Cardiac septum (tissue), 1 donor: ENCODE measurements at places on chromosomes 7 and 10. TPM values are rescaled to one million over a fixed set of nuclear protein-coding genes. Genes with fewer than 3 reads are reported as not detected.

DNA sequence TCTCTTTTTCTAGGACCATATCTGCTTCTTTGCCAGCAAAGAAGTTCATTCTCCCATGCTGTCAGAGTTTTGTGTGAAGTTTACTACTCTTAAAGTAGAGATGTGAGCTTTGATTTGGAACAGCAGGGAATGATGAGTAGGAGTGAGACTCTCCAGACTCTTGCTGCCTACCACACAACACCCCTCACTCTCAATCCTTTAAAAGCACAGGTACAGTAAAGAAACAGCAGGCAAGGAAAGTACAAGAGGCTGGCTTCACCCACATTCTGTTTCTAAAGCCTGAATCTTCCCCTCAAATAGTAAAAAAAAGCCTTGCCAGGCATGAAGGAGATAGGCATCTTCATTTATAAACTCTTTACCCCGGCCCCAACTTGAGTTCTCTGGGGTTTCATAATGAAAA lies 97.3 kb downstream of the ARMH3 start:
- no peak for DNase-seq

- peak; percentile 77 for DNase-seq
These were observed 64.0 kb downstream of the OAT start for GRCh38 chr10:124354411-124355382.

- DNase-seq: no peak
These were observed 110.0 kb downstream of the HGF start for GRCh38 chr7:81659697-81660395.

DNA sequence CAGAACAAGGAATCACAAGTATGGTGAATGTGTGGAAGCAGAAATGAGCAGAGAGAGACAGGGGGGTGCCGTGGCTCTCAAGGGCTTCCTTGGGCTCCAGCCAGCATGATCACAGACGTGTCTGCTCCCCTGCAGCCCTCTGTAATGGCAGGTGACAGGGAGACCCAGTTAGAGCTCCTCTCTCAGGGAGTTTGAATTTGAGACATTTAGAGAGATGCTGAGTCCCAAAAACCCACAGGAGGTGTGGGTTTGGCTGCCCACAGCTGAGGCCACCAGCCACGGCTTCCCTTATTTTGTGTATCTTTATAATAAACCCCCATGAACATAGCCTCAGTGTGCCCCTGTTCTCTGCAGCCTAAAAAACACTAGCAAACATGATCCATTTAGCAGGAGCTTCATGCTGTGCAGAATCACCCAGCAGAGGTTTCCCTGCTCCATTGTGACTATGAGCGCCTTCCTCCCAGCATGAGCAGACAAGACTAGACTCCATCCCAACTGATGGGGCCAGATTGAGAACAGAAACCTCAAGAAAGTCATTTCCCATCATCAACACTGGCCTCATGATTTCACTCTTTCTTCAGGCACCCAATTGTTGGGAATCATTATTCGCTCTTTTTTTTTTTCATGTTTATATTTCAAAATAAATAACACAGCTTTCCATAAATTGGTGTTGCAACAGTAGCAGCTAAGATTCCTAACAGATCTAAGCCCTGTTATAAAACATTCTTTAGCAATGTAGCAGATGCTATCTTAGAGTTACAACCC lies 13.4 kb downstream of the NOD1 start:
- peak; percentile 43 for DNase-seq

DNA sequence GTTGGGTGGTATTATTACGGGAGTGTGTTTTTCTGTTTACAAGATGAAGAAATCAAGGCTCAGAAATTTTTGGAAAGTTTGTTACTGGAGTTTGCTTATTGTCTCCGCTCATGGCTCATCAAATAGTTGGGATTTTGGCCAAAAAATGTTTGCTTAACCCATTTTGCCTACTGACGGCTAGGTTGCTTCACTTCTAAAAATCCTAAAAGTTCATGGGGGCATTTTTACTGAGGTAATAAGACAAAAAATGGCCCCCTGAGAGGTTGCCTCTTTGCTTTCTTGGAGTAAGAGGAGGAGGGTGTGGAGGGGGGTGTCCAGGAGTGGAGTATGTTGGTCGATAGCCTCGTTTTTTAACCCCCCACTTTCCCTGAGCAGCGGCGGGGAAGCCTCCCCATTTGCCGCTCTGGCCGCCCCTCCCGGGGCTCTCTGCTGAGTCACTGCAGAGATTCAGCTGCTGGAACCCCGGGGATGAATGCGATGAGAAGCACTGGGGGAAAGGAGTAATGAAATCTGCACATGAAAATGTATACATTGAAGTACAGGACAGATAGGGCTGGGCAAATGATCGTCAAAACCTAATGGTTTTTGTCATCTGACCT lies 1.5 kb downstream of the MEST start:
- DNase-seq: no peak

- DNase-seq: no peak
These were observed 133.3 kb downstream of the IDE start for GRCh38 chr10:92440578-92440977.

GRCh38 chr7:1494447-1494846 lies 9.7 kb downstream of the INTS1 start:
- no peak for DNase-seq

DNA sequence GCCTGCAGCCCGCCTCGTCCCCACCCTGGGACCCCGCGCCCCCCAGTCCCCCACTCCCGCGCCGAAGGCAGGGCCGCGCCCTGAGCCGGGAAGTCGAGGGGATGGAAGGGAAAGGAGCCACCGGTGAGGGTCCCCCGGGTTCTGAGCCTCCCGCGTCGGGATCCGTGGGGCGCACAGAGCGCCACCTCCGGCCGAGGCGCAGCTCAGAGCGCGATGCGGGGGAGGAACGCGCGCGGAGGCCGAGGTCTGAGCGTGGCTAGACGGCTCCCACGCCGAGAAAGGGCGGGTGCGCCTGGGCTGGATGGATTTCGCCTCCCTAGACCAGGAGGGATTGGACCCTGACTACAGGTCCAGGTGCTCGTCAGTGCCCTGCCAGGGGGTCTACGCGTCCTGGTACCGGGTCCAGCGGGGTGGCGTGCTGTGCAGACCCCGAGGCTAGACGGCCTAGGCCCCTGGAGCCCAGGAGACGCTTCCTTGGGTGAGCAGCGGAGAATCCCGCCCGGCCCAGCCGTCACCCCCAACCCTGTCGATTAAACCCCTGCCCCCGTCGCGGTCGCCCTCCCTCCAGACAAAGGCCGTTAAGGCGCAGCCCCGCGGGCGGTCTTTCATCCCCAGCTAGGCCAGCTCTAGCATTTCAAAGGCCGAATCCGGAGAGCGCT lies 986 bp upstream of the PDGFA start:
- no peak for DNase-seq

DNA sequence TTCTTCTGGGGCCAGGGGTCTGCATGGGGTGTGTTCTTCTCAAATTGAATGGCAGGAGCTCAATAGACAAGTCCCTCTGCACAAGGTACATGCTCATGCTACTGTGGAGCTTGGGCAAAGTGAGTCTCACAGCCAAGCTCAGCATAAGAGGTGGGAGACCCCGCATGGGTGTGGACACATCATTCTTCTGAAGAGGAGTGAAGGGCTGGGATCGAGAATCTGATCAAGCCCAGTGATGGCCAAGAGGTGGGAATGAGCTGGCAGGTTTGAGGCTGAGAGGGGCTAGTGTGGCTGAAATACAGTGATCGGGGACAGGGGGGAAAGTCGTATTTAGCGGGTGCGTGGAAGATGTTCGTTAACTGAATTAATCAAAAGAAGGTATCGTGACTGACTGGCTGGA lies 32.6 kb downstream of the CDH23 start:
- no peak for DNase-seq

- DNase-seq: no peak
These were observed 19.8 kb upstream of the PLCE1 start for GRCh38 chr10:93973748-93974445.

DNA sequence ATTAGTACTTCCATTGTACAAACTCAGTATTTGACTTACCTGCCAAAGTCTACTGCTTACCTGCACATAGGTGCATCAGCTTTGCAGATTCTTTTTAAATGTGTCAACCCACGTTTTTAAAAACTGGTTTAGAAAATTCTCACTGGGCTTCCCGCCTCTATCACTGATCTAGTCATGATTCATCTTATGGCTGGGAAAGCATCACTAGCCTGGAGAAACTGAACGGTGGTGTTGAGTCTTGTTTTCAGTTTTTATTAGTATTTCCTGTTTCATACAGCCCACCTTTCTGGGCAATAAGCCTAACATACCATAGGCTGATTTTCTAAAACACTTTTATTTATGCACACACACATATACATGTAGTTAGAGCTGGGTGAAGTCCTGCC lies 19.7 kb downstream of the DOCK1 start:
- DNase-seq: no peak

- DNase-seq: no peak
These were observed 123.5 kb upstream of the BMPER start for GRCh38 chr7:33781796-33782195.

DNA sequence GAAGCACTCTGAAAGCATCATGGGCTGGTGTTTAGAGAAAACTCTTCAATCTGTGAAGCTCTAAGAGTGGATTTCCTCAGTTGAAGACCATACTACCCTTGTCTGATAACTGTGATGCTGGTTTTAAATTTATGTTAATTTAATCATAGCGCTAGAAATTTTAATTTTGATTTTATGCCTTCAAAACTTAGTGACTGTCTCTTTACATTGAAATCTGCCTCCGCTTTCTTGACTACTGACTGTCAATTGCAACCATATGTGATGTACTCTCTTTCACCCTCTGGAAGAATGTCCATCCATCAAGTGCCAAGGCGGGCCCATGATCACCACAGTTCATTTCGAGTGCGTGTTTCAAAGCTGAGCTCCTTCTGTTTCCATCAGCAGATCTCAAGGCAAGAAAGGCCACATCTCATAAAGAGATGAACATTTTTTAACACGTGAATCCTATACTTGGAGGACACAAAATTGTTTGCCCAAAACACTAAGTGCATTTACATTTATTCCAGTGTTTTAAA lies 147.1 kb downstream of the ITGA8 start:
- no peak for DNase-seq

DNA sequence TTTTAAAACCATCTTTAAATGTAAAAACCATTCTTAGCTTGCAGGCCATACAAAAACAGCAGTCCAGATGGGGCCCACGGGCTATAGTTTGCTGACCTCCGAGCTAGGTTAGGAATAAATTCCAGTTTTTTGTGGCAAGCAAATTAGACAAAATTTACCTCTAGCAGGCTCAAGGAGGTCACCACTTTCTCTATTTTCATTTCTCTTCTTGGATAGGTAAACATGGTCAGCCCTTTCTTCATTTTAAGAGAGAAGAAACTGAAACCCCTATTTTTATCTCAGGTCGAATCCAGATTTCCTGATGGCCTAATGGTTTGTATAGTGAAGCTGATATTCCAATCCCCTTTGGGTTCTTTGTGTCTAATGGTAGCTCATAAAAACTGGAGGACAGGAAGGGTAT lies 10.7 kb downstream of the IKZF5 start:
- DNase-seq: no peak

- DNase-seq: no peak
These were observed 30.4 kb downstream of the XPNPEP1 start for GRCh38 chr10:109892931-109893330.

DNA sequence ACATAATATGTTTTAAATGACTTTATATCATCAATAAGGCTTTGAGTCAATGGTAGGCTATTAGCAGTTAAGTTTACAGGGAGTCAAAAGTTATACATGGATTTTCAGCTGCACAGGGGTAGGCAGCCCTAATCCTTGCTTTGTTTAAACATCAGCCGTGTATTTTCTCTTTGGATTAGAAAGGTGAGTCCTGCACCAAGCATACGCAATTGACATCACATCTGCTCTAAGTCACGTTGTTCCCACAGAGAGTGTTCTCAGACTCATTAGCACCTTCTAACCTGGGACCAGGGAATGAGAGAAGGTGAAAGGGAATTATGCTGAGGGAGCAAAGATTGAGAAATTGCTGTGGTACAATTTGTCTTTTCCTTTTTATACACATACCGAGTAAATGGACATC lies 148.6 kb upstream of the ZNF804B start:
- no peak for DNase-seq

DNA sequence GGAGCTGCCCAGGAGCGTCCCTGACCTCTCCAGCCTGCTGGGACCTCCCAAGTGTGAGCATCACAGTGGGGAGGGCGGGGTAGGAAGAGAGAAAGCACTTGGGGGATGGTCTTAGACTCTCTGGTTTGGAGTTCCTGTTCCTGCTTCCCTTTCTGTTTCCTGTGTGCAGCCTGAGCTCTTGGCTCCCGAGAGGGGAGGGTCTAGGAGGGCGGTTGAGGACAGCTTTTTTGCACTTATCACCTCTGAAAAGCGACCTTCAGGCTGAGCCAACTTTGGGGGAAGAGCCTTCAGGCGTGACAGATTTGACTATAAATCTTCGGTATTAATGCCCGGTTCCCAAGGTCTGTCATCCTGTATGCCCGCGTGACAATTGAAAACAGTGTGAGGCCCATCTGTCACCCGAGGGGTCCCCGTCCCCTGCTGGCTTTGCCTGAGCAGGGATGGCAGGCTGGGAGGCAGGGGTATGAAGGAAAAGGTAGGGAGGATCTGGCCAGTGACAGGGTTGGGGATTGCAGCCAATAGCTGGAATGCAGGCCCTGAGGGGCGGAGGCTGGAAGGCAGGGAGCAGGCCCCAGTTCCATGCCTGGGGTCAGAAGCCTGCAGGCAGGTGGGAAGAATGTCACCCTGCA lies 78.6 kb downstream of the CDH23 start:
- DNase-seq: no peak

GRCh38 chr7:24395512-24395911 lies 111.5 kb downstream of the NPY start:
- DNase-seq: no peak

DNA sequence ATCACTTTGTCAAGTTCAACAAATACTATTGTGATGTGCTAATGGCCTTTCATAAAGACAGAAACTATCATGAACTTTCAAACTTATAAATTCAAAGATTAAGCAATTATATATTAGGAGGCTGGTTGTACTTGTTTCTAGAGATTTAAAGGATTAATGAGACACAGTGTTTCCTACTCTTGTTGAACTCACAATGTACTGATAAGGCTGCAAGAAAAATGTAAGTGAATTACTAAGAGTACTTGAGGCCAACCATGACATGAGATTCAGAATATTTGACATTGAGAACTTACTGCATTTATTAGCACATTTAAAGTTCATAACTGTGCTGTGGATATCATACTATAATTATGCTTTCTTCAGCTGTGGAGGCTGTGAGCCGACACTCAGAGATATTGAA lies 1210.5 kb upstream of the SORCS1 start:
- no peak for DNase-seq

The GCK gene
- 3.7 TPM for total RNA-seq

The PALS2 gene
- 4.3 TPM for total RNA-seq

The OR2A5 gene
- total RNA-seq: not detected

The CUBN gene
- total RNA-seq: 0.54 TPM

The UCMA gene
- total RNA-seq: not detected

The HSPA12A gene
- 8.1 TPM for total RNA-seq

The ATOH7 gene
- not detected for total RNA-seq

The NPTX2 gene
- total RNA-seq: 0.43 TPM
